ENCODE measurements at places on chromosomes 6 and 20.
A peak's percentile ranks its signal among the peaks of the same experiment; 100 is the strongest.

- no peak for DNase-seq
Measured at GRCh38 chr20:63017826-63018411, 11.2 kb upstream of the BHLHE23 start.

DNA sequence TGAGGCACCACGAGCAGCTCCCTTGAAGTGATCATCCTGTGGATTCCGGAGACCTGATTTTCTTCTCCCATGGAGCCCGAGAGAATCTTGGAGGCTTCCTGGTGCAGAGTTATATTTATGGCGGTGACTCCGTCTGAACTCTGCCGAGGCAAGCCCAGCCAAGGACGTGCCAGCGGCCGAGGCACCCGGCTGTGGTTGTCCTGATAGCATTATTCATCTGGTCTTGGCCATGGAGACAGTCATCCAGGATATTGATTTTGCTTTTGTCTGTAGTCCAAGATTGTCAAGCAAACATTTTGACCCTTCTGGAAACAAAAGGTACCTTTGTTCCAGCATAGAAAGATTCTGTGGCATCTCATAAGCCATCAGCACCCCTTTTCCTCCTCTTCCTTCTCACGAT is 163.3 kb downstream of the SCML4 start:
- DNase-seq: no peak

DNA sequence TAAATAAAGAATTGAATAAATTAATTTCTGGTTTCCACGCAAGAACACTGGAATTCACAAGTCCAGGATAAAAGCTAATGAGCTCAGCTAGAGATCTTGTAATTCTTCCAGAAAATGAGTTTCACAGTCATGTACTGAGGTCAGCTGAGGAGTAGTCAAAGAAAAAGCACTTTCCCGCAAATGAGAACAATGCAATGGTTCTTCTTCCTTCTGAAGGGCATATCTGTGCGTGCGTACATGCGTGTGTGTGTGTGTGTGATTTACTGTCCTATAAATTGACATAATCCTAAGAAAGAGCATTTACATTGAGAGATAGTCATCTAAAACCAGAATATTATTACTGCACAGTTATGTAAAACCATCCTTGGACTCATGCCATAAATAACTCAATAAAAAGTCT is 968.9 kb upstream of the EYS start:
- DNase-seq: no peak

GRCh38 chr6:20790032-20790791 is 256.0 kb downstream of the CDKAL1 start:
- DNase-seq: no peak

DNA sequence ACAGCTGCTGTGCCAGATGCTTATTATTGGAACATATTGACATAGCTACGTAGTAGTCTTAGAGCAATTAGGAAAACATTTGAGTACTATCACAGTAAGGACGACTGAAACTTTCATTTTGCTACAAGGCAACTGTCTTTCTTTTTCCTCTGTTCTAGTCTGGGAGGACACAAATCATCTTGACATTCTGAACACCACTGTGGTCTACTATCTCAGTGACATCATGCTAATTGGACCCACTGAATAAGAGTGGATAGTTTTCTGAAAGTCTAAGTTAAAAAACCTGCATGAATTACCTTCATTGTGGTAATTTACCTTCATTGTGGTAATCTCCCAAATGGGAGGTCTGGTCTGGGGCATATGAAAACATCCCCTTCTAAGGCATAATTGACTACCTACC is 163.3 kb upstream of the MOCS1 start:
- no peak for DNase-seq

GRCh38 chr6:135183532-135184440 is 2.7 kb downstream of the MYB start:
- DNase-seq: peak; percentile 67

- no peak for DNase-seq
Measured at GRCh38 chr6:167824591-167825331, 1.9 kb upstream of the AFDN start.

DNA sequence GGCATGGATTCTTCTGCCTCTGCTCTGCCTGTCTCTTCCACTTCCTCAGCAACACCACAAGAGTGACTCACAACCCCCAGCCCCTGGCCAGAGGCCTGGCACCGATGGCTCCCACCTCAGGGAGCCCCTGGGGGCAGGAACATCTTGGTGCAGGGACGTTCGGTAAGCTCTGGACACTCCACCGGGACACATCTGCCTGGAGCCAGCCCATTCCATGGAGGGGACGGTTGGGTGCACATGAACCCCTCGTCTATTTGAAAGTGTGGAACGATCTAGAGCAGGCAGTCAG is 246.5 kb downstream of the ERMARD start:
- DNase-seq: no peak

DNA sequence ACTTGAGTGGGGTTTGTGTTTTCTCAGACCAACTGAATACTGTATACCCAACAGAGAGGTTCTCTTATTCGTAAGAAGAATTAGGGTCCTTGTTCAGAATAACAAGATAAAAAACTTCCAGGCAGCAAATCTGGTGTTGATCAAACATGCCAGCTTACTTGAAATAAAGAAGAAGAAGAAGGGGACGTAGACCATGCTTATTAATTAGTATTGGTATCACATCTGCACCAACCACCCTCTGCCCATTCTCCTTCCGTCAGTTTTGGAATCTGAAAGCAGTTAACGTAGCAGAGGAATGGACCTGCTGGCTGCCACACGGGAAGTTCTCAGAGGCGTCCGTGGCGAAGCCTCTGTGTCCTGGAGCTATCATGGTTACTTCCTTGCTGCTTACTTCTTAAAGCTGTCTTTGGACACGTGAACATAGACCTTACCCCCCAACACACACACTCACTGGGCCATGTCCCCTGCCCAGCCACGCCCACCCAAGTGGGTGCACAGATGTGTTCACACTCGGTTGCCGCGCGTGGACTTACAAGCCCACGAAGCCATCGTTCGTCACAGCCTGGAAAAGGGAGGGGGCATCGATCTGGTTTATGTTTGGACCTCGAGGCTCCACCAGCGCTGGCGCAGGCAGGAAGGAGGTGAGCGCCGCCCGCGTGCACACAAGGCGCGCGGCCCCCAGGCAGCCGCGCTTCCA is 4.1 kb upstream of the DLL1 start:
- DNase-seq: no peak

DNA sequence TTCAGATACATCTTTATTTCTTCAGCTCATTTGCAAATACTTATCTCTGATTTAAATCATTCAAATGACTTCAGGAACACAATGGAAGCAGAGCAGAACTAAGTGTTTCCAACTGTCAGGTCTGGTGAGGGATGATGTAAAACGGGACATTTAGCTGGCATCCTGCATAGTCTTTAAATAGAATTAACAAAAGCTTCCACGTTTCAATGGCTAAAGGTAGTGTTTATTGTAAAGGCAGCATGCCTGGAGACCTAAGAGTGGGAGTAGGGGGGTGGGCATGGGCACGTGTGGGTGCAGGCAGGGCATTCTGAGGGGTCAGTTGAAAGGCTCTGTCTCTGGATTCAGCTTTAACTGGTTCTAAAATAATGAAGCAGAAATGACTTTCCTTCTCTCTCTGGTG is 174.9 kb downstream of the PLCB1 start:
- no peak for DNase-seq

- no peak for DNase-seq
Measured at GRCh38 chr6:125718109-125718508, 31.3 kb upstream of the HEY2 start.

DNA sequence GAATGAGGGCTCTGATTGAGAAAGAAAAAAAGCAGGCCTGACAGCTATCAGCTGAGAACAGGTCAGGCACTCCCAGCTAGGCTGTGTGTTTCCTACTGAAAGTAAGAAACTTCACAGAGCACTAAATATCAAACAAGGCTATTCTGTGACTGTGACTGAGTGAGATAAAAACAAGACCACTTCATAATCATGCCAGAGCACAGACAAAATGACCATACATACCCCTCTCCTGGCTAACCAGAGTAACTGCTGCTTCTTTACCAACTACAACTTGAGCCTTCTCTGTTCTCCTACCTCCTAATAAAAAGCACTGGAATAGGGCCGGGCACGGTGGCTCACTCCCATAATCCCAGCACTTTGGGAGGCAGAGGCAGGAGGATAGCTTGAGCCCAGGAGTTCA is 6.8 kb upstream of the BTN1A1 start:
- no peak for DNase-seq

DNA sequence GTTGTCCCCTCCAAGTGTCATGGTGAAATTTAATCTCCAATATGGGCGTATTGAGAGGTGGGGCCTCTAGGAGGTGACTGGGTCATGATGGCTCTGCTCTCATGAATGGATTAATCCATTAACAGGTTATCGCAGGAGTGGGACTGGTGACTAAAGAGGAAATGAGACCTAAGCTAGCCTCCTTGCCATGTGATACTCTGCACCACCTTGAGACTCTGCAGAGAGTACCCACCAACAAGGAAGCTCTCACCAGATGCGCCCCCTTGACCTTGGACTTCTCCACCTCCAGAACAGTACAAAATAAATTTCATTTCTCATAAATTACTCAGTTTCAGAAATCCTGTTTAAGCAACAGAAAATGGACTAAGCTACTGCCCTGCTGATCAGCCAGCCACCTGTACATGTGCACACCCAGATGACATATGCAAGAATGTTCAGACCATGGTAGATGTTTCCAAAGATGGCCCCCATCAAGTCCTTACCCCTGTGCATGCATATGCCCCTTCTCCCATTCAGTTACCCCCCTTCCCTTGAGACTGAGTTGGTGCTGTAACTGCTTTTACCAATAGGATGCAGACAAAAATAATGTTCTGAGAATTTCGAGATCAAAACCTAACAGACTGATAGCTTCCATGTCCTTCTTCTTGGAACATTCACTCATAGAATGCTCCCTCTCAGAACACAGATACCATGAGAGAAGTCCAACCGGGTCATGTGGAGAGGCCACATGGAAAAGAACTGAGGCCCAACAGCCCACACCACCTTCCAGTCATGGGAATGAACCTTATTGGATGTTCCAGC is 28.4 kb downstream of the MAP3K5 start:
- no peak for DNase-seq

DNA sequence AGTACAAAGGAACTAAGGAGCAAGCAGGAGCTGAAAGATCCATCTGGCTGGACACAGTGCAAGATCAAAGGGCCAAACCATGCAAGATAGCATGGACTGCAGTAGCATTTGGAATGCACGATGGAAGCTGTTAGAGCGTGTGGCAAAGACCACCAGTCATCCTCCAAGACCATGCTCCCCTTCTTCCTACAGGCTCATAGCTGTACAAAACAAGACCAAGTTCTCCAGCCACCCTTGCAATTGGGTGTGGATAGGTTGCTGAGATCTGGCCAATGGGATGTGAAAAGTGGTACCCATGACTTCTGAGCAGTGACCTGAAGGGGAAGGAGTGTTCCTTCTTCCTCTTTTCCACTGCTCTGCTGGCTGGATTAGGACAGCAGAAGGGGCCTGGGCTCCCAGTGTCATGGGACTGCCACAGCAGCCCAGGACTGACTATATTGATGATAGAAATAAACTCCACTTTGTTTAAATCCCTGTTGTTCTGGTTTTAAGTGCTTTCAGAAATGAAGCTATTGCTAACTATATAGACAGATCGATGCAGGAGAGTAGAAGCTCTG is 64.9 kb downstream of the SLC22A23 start:
- DNase-seq: no peak

GRCh38 chr20:61900011-61900944 is 165.4 kb downstream of the TAF4 start:
- no peak for DNase-seq

GRCh38 chr6:165298402-165298801 is 11.0 kb downstream of the C6orf118 start:
- DNase-seq: no peak

GRCh38 chr20:34193051-34193450 is 48.2 kb upstream of the ASIP start:
- DNase-seq: no peak

DNA sequence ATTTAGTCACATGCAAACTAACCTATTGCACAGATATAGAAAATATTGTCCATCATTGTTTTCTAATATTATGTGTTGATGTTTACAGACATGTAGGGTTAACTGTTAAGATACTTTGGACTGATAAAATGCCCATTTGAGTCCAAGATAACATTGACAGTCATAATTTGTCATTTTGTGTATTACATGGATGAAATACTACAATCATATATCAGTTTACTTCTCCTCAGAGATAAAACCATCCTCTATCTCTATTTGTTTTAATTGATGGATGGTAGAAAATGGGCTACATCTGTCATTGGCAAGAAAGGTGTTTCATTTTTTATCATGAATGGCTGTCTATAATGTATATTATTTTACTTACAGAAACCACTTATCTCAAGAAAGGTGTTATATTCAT is 6.2 kb downstream of the EPHA7 start:
- DNase-seq: no peak

GRCh38 chr6:35181933-35182612 is 31.7 kb upstream of the SCUBE3 start:
- peak; percentile 82 for DNase-seq

DNA sequence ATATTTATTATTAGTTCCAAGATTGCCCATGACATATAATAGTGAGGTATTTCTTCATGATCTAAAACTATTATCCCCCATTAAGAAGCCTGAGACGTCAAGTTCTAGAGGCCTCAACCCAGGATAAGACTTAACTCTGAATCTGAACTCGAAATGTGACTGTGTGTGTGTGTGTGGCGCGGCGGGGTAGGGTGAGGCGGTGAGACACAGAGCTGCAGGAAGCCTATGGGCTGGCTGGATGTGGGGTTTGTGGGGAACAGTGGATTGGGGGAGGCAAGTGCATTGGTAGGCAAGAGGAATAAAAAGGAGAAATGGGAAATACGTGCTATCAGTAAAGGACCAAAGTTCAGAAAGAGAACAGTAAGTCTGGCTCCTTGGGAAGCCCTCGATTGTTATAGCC is 66.5 kb upstream of the RNF146 start:
- DNase-seq: no peak

DNA sequence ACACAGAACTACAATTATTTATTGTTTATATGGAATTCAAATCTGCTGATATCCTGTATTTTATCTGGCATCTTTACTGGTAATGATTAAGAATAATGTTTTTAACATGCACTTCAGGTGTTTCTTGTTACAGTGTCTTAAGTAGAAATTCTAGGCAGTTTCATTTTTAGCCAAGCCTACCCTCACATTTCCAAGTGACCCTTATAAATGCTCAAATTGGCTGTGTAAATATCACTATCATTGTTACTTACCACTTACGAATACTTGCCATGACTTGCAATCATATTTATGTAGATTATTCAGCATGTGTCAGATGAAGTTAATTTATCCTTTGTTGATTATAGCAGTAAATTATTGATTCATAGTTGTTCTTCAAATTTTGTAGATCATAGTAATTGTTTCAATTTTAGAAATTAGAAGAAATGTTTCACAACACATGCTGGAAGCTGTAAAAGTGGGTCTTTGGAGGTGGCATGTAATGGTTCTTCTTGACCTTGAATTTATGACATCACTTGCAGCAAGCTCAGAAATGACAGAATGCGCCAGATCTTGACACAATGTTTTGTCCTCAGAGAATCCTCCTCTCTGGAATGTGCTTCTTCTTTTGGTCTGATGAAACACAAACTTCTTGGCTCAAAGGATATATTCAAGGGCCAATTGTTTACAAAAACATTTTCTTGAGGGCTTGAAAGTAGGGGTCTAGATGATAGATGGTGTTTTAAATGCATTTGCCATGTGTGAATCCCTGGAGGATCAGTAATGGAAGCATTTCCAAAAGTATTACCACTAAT is 471.8 kb downstream of the COL12A1 start:
- no peak for DNase-seq
